ENCODE measurements at places on chromosomes 5 and 9.

GRCh38 chr5:149865746-149866145 is 78.8 kb downstream of the PDE6A start:
- peak; percentile 64 for DNase-seq

GRCh38 chr5:139543423-139543991 is 17.6 kb upstream of the UBE2D2 start:
- DNase-seq: peak; percentile 19

DNA sequence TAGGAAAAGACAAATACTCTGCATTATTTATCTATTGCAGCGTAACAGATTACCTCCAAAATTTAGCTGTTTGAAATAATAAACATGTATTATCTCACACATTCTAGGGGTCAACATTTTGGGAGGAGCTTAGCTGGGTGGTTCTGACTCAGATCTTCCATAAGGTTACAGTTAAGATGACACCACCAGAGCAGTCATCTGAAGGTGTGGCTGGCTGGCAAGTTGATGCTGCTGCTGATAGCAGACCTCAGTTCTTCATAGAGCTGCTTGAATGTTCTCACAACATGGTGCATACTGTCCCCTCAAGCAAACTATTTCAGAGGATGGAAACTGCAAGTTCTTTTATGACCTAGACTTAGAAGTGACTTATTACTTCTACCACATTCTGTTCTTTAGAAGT is 146.3 kb upstream of the FSTL4 start:
- DNase-seq: no peak

DNA sequence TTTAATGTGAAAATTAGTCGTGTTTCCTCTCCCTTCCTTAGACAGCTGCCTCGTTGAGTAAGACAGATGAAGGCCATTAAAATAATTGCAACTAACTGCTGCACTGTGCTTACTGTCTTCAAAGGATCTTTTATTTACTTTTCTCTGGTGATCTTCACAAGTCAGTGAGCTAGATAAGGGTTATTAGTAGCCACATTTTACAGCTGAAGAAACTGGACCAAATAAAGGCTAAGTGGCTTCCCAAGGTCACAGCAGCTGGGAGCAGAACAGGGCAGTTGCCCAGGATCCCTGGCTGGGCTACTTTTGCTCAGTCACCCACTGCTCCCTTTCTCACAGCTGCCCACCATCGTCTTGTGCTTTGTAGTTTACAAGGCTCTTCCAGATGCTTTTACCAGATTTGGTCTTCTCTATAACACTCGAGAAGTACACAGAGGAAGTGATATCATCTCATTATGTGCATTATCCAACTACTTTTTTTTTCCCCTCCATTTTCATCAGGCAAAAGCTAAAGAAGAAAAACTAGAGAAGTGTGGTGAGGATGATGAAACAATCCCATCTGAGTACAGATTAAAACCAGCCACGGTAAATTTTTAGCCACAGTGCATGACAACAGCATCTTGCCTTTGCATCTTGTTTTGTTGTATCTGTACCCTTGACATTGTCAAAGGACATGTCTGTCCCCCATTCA is 61.8 kb downstream of the ERAP1 start:
- no peak for DNase-seq

GRCh38 chr9:107739601-107740082 is 250.1 kb upstream of the KLF4 start:
- DNase-seq: peak; percentile 87

- no peak for DNase-seq
Measured at GRCh38 chr5:165055476-165055875, 1550.1 kb downstream of the MAT2B start.

GRCh38 chr5:180607861-180608571 is 16.7 kb upstream of the SCGB3A1 start:
- DNase-seq: no peak

DNA sequence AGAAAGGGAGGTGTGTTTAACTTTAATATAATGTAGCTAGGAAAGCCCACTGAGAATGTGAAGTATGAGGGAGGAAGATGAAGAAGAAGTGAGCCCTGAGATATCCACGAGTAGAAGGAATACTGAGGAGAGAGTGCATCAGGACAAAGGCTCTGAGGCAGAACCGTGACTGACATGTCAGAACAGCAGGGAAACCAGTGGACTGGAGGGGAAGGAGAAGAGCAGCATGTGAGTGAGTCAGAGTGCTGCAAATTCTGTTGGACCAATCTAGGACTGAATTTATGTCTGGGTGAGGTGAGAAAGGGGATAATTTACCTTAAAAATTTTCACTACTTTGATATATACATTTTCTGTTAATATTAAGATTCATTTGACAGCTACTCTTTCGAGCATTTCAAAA is 110.3 kb downstream of the ST8SIA4 start:
- peak; percentile 33 for DNase-seq

DNA sequence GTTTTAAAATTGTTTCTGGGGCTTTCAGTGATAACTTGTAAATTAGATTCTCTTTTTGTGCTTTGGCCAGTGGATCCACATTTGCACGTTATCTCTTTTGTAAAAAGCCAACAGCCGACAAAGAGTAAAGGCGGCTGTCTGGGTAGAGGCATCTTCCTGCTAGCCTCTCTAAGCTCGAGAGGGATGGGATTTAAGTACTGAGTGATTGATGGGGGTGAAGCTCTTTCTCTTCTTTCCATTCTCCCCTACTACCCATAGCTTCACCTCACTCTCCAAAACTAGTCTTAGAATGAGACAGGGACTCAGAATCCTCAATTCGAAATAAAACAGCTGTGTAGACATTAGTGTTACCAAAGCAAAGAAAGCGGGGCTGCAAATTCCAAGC is 3.4 kb downstream of the PBX3 start:
- DNase-seq: peak; percentile 13

DNA sequence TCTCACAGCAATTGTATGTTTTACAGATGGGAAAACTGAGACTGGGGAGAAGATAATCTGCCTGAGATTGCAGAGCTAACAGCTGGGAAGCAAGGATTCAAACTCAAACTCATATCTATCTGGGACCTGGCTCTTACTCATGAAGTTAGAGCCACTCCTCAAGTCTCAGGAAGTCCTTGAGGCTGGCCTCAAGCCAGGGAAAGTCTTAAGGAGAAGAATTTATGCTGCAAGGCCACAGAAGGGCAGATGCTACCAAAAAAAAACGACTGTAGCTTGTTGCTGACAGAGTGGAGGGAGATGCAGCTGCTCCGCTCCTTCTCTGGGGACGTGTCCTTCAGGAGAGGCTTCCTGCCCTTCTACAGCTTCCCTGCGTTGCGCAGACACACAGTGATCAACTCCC is 39.8 kb downstream of the BARHL1 start:
- peak; percentile 24 for DNase-seq

DNA sequence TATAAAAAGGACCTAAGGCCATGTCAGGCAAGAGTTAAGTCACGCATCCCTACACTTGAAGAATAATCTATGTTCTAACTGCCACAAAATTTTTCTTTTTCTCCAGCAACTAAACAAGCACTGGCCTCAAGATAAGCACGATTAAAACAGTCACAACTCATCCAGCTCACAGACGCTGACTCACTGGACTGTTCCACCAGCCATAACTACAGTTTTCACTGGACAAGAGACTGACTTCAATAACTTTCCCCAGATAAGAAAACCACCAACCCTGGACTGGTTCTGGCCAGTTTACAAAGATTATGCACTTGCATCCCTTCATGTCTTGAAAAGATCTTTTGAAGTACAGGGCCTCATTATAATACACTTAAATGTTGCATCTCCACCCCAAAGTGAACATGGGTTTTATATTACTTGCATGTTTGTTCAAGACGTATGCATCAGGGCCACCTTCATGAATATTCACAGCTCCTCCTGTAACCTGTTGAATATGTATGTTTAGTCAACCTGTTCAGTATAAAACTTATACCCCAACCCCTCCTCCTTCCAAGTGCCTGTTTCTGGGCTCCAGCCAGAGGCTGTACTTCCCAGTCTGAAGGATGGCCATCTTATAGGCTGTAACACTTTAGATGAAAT is 129.3 kb upstream of the EPB41L4A start:
- peak; percentile 48 for DNase-seq

DNA sequence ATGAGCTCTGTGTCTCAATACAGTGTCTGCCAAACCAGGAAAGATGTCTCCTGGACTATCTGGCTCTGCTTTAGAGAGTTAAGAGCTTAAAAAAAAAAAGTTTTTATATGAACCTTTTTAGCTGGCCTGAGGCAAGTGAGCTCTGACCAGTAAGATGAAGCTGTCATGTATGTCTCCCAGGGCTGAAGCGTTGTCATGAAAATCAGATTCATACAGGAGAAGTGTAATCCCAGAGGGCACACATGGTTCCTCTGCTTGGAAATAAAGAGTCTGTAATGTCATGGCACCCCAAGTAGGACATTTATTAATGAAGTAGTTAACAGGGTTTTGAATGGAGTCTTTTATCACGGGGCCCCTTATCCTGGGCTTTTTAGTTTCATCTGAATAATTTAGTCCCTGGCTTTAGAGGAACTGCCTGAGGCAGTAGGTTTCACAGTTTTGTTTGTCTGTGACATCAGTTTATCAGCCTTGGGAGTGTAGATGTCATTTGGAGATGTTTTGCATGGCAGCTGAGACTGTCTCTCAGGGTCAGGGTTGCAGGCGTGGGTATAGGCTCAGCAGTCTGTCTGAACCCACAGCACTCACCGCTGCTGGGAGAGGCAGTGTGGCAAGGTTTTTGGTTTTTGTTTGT is 223.3 kb downstream of the DIRAS2 start:
- DNase-seq: no peak

DNA sequence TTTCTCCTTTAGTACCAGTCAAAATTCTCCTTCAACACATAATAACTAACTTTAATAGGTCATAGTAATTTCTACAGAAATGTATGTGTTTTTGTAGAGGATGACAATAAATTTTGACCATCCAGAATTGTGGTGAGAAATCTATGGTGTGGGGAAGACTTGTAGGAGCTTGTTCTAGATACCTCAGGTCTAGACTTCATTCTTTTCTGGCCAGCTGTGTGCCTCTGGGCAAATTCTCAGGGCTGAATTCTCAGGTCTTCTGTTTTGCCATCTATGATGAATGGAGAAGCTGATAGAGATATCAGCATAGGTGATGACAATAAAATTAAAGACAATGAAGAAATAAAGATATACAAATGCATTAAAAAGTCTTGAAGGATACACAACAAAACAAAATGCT is 298.6 kb upstream of the MEF2C start:
- peak; percentile 83 for DNase-seq

DNA sequence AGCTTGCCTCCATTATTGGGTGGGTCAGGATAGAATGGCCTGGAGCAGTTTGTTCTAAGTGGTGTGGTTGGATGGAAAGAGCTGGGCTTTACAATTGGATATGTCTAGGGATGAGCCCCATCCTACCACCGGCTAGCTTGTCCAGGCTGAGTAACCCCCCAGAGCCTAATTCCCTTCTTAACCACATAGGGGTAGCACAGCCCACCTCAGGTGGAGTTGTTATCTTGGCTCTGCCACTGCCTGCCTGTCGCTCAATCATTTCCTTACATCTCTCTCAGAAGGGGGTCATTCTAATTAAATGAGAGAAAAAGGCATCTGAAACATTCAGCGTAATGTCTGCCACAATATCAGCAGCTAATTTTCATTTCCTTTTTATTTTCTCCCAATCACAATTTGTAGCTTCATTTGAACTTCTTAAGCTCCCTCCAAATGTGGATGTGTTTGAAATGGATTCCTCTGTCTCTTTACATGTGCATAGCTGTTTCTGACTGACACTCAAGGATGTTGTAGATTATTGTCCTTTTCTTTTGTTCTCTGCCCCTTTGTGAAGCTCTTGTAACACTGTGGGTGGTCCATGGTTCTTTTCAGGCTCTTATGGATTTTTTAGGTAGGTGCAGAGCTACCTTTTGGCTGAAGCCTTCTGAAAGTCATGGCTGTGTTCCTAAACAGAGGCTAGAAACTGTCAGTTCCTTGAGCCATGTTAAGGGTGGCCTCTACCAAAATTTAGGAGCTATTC is 383.1 kb upstream of the KLF4 start:
- DNase-seq: no peak

DNA sequence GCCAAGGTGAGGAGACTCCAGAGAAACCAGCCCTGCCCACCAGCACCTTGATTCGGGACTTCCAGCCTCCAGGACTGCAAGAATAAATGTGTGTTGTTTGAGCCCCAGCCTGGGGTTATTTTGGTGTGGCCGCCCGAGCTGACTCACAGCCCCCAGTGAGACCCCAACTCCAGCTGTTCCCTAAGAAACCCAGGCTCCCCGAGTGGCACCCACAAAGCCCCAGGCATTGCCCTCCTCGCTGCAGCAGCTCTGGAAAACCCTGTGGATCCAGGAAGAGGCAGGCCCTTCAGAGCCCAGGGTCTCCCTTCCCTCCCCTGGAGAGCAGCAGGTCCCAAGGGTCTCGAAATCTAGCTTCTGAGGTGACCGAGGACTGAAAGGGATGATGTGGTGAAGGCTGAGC is 69.2 kb upstream of the PPP1R26 start:
- DNase-seq: no peak

DNA sequence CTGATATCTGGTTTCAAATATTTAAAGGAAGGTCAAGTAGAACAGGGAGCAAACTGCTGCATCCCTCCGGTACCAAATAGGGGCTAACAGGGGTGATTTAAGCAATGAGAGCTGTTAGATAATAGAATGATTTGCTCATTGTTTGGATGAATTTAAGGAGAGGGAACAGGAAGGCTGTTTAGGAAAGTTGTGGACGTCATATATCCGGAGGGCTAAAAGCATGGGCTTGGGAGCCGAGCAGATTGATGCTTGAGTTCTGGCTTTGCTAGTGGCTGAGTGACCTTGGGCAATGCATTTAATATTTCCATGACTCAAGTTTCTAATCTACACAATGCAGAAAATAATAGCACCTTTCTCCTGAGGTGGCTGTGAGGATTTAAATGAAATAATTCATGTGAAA is 85.4 kb upstream of the RPS23 start:
- DNase-seq: no peak

DNA sequence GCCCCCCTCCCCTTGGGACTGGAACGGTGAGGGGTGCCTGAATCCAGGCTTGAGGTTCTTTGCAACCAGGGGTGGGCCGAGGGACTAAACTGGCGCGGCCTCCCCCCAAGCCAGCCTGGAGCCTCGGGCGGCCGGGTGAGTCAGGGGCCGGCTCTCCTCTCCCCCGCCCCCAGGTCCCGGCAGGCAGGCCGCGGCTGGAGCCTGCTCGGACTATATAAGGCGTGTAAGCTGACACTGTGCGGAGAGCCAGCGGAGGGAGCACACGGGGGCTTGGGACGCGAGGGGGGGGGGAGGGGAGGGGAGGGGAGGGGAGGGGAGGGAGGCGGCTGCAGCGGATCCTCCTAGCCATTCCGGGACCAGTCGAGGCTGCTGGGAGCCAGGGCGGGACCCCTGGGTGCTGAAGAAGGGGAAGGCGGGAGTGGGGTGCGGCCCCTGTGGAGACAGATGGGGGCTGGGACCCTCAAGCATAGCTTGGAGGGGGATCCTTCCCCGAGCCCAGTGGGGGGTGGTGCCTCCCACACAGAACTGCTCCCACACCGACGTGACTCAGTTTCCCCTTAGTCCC is 595 bp downstream of the PDLIM7 start:
- peak; percentile 86 for DNase-seq

- DNase-seq: no peak
Measured at GRCh38 chr9:78298046-78298765, 1.3 kb downstream of the PSAT1 start.

GRCh38 chr5:5882706-5883105 is 460.2 kb downstream of the ICE1 start:
- no peak for DNase-seq

- no peak for DNase-seq
Measured at GRCh38 chr5:110053205-110053604, 363.5 kb downstream of the MAN2A1 start.
